CD4-positive, alpha-beta T cell (primary cell): ENCODE measurements at places on chromosomes 1 and 21. TPM values are rescaled to one million over a fixed set of nuclear protein-coding genes. Genes with fewer than 3 reads are reported as not detected.

WNT3A gene
- total RNA-seq: 0.08 TPM

TMPRSS15 gene
- total RNA-seq: not detected

LRRC39 gene
- 1.4 TPM for total RNA-seq

SPATA21 gene
- total RNA-seq: not detected

LHX4 gene
- total RNA-seq: not detected

RNU1-3 gene
- total RNA-seq: 5,937 TPM

CENPS gene
- total RNA-seq: 4.0 TPM

LAPTM5 gene
- 625 TPM for total RNA-seq

HCN3 gene
- 1.8 TPM for total RNA-seq

DSCAM gene
- total RNA-seq: not detected

RIPPLY3 gene
- total RNA-seq: not detected

IL10 gene
- total RNA-seq: 0.27 TPM

DPM3 gene
- 17.6 TPM for total RNA-seq

UQCRHL gene
- 0.69 TPM for total RNA-seq

GRHL3 gene
- total RNA-seq: not detected

GLMN gene
- 11.7 TPM for total RNA-seq

GPX7 gene
- 12.5 TPM for total RNA-seq

FAM76A gene
- 28.7 TPM for total RNA-seq

KLF17 gene
- total RNA-seq: not detected

KRTAP10-9 gene
- not detected for total RNA-seq

AGO1 gene
- total RNA-seq: 16.3 TPM

BTBD8 gene
- total RNA-seq: 1.8 TPM

ARHGEF11 gene
- total RNA-seq: 13.9 TPM

UTP25 gene
- 6.4 TPM for total RNA-seq

AGO3 gene
- total RNA-seq: 34.5 TPM

PCP4 gene
- total RNA-seq: not detected

OR2L5 gene
- total RNA-seq: not detected

S100A1 gene
- not detected for total RNA-seq

P3H1 gene
- total RNA-seq: 17.6 TPM

PLA2G5 gene
- not detected for total RNA-seq

RNU1-2 gene
- 5,937 TPM for total RNA-seq

ADAMTS5 gene
- not detected for total RNA-seq

CELA3B gene
- not detected for total RNA-seq

OR2G6 gene
- total RNA-seq: not detected

PRMT6 gene
- 7.9 TPM for total RNA-seq

ERRFI1 gene
- 3.6 TPM for total RNA-seq

BROX gene
- 52.3 TPM for total RNA-seq

SPRR3 gene
- not detected for total RNA-seq

KRTAP10-1 gene
- total RNA-seq: not detected

MX2 gene
- 87.1 TPM for total RNA-seq

CFHR2 gene
- total RNA-seq: not detected

SLC35F3 gene
- not detected for total RNA-seq

TMEM269 gene
- 1.1 TPM for total RNA-seq

IL24 gene
- not detected for total RNA-seq

KCNN3 gene
- total RNA-seq: not detected

MCM3AP gene
- total RNA-seq: 96.5 TPM

IL23R gene
- 0.14 TPM for total RNA-seq

CATSPER4 gene
- total RNA-seq: not detected

CNKSR1 gene
- 2.3 TPM for total RNA-seq
